ENCODE measurements at places on chromosomes 3 and 15.

DNA sequence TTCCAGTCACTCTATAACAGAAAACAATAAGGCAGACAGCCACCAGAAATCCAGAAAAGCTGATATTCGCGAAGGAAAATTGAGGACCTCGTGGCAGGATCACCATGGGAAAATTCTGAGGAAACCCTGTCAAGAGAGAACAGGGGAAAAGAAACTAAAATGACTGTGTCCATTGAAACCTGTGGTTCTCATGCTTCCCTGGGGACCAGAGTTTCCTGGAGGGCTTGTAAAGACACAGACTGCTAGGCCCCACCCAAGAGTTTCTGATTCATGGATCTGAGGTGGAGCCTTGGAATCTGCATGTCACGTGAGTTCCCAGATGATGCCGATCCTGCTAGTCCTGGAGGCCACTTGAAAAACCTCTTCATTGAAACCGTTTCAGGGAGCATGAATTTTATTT is 420.5 kb downstream of the EPHB1 start:
- no peak for DNase-seq

DNA sequence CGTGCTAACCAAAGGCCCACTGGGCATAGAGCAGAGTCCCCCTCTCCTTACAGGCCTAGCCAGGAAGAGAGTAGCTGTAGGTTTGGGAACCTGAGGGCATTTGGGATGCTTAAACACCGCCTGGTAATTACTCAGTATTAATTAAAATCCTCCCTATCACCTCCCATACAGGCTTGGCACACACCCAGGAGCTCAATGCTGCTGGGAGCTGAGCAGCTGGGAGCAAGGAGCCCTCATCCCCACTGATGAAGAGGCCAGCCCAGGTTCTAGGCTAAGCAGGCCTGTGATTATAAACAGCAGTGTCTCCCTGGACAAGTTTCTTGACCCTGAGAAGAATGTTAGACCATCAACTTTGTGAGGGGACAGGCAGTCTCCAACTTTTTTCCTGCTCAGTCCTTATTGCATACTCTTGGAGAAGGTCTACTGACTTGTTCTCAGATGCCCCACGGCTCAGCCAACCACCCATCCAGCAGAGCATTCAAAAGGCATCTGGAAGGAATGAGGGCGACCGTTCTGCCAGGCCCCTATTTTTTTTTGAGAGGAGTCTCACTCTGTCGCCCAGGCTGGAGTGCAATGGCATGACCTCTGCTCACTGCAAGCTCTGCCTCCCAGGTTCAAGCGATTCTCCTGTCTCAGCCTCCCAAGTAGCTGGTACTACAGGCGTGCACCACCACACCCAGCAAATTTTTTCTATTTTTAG is 1.3 kb upstream of the PRKAR2A start:
- DNase-seq: no peak

DNA sequence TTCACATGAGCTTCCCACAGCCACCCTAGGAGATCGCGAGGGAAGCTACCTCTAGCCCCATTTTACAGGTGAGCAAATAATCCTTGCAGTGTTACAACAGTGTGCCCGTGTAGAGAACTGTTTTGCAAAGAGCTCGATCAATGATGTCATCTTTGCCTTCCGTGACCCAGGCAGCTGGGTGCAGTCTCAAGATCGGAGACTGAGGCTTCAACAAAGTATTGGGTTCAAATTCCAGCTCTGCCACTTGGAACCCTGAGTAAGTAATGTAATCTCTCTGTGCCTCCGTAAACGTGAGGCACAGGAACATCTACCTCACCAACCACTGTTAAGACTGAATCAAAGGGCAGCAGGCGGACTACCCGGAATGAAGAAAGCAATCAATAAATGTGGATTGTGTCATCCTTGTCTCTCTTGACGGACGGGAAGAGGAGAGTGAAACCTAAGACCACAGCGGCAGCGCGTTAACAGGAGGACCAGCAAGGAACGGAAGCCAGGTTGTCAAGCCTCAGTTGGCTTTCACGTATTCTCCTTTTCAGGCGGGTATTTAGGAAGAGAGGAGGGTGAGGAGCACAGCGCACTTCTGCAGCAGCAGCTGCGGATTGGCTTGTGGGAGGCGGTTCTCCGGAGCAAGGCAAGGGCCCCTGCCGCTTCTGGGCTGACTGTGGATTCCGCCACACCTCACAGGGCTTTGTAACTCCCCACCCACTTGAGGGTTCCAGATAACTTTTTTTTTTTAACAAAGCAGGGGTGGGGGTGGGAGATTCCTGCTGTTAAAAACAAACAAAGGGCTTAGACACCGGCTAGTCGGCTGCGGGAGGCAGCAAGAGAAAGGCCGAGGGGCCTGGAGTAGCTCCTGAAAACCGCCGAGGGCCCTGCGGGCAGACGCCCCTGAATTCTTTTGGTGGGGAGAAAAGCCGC is 1.5 kb upstream of the SMAD3 start:
- DNase-seq: no peak

DNA sequence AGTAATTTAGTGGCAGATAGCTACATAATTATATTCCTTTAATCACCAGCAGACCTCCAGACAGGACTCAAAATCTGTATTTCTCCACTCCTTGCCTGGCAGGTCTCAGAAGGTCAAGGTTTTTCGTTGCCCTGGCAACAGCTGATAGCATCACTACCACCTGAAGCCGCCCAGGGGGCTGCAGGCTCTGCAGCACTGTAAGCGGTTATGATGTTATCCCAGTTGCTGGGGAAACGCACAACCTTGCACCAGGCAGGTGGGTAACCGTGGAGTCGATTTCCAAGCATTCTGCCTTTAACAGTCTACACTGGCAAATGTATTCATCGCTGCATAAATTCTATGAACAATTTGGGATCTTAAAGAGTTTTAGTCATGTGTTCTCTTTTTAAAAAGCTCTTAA is 756.3 kb downstream of the NTRK3 start:
- no peak for DNase-seq

DNA sequence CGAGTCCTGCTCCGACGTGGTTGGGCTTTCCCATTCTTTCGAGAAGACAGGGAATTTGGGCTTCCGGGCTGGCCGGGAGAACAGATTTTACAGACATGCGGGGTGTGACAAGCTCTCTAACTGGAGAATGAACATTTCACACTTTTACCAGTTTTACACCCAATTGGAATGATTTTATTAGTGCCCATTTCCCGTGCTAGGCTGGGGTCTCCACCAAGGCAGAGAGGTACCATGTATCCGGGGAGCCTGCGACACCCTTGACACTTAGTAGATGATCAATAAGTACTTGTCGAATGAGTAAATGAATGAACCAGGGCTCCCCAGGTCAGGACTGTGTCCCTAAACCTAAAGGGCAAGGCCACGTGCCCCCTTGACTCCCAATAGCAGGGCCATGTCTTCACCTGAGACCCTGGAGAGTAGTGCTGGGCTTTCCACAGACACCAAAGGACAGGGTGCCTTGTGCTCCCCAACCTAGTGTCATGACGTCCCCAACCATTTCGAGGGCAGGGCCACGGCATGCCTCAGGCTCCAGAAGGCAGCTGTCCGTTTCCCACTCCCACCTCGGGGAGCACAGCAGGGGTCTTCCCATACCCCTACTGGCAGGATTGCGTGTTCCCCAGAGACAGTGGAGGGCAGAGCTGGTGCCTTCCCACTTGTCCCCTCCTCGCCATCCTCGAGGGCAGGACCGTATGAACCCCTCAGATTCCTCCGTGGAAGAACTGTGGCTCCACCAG is 679 bp upstream of the MYD88 start:
- DNase-seq: no peak

DNA sequence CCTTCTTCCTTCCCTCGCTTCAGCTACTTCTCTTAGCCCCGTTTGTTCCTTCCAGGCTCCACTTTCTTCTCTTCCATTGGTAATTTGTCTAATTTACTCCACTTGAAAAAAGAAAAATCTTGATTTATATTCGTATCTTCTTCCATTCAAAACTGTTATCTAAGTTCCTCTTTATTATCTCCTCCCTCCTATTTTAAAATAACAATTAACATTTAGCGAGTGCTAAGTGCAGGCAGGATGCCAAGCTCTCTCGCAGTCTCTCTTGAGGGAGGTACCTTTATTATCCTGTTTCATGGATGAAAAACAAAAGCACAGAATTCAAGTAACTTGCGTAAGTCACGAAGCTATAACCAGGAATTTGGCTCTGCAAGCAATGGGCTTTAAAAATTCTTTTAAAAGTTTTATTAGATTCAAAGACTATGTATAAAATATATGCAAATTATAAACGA is 418.9 kb upstream of the NAALADL2 start:
- DNase-seq: no peak

DNA sequence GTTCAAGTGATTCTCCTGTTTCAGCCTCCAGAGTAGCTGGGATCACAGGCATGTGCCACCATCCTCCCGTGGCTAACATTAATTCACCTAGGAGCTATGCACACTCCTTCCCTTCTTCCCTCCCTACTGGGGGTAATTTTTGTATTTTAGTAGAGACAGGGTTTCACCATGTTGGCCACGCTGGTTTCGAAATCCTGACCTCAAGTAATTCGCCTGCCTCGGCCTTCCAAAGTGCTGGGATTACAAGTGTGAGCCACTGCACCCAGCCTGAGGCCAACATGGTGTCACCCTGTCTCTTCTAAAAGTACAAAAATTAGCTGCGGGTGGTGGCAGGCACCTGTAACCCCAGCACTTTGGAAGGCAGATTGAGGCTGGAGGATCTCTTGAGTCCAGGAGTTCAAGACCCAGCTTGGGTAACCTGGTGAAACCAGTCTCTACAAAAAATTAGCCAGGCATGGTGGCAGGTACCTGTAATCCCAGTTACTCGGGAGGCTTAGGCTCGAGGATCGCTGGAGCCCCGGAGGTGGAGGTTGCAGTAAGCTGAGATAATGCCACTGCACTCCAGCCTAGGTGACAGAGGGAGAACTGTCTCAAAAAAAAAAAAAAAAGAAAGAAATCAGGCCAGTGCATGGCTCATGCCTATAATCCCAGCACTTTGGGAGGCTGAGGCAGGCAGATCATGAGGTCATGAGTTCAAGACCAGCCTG is 6.1 kb downstream of the RNU5B-1 start:
- DNase-seq: no peak

DNA sequence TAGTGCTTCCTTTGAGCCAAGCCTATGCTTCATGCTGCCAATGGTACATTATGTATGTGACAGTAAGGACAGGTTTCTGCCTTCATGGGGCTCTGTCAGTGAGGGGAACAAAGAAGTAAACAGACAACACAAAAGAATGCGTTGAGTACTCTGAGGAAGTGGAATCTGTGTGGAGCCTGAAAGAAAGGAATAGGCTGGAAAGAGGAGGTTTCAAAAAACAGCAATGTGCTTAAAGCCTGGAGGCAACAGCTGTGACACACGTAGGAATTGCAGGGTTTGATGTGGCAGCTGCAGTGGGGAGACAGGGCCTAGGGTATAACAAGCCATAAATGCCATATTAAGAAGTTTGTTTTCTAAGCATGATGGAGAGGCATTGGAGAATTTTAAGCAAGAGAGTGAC is 316.7 kb downstream of the CLSTN2 start:
- no peak for DNase-seq

- no peak for DNase-seq
Observed at GRCh38 chr15:99433026-99433756, 132.6 kb upstream of the MEF2A start.

- no peak for DNase-seq
Observed at GRCh38 chr3:133426721-133427120, 26.9 kb downstream of the BFSP2 start.

DNA sequence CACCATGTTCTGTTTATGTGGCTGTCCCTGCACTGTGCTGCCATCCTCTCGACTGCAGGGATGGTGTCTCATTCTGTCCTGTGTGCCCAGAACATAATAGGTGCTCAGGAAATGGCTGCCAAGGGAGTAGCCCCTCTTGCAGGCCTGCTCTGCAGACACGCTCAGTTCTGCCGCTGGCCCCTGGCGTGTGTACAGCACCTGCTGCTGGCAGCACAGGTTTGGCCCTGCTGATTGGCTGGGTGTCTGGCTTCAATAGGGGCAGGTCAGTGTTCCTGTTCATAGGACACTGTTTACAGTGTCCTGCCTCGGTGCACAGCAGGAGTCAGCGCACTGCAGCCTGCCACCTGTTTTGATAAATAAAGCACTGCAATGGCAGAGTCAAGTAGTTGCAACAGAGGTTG is 146.9 kb downstream of the DNAJB8 start:
- no peak for DNase-seq

GRCh38 chr3:143118630-143119008 is 952 bp upstream of the CHST2 start:
- DNase-seq: no peak

GRCh38 chr3:127754411-127755304 is 67.7 kb downstream of the MGLL start:
- peak; percentile 32 for DNase-seq

DNA sequence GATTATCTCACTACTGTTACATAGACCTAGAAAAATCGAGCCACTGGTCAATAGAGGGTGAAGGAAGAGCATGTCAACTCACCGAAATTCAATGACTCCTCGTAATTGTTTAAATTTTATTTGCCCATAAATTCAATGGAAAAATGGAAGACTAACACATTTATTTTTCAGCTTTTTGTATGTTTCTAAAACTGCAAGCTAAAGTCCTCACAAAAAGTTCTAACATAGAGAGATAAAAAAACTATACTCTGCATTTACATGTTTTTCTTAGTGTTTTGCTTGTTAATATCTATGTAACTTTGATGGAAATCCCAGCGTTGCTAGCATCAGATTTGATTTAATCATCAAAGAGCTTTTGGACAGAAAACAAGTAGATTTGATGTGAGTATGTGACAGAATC is 6.8 kb downstream of the ARPP21 start:
- DNase-seq: no peak

DNA sequence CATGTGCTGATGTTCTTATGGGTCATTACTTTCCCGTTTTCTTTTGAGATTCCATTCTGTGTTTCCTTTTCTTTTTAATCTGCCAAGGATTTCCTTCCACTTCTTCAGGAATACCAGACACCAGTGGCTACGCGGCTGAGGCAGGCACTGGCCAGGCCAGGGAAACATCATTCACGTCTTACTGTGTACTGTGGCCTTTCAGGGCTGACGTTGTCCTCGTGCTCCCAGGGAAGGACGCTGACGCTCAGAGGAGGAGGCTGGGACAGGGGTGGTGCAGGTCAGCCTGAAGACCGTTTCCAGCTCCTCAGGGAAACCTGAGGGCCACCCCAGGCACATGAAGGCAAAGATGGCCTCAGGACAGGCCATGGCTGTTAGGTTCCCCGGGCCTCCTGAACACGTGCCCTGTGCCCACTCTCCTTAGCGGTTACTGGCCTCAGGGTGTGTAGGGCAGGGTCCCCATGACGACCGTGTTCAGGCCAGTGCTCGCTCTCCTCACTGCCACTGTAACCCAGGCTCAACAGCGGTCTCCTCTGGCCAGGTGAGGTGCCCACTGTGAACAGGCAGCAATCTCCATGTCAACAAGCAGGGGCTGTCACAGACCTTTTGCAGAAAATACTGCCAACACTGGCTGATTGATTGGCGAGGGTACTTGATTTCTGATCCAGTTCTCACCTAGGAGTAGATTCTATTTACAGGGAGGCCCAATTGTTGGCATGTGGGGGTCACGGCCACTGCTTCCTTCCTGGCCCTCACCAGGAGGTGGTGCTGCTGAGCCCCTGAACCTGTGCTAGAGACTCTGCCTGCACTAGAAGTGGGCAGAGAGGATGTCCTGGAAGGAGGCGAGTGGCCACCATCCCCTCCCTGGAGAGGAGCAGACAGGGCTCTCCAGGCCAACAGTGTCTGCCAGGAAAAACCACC is 169.5 kb downstream of the ATP10A start:
- DNase-seq: no peak

- DNase-seq: no peak
Observed at GRCh38 chr3:193960487-193961274, 175.3 kb upstream of the HES1 start.

GRCh38 chr3:51436998-51437639 is 46.0 kb downstream of the RBM15B start:
- DNase-seq: no peak

GRCh38 chr3:45976191-45977091 is 19.2 kb downstream of the FYCO1 start:
- DNase-seq: no peak

GRCh38 chr3:28013864-28014473 is 227.4 kb upstream of the CMC1 start:
- DNase-seq: no peak
